Brain (organoid and tissue), 16 donors: ENCODE measurements at places on chromosomes 7 and 10. TPM values are rescaled to one million over a fixed set of nuclear protein-coding genes. Genes with fewer than 3 reads are reported as not detected.

Gene RNF32
- 0.92 TPM for polyA plus RNA-seq

Gene NPSR1
- not detected for polyA plus RNA-seq

Gene HTR5A
- polyA plus RNA-seq = 2.1 TPM

Gene MLXIPL
- 4.0 TPM for polyA plus RNA-seq

Gene CNNM2
- 12.5 TPM for polyA plus RNA-seq

Gene PDK4
- 25.9 TPM for polyA plus RNA-seq

Gene ADCY1
- 25.1 TPM for polyA plus RNA-seq

Gene HABP2
- 10.9 TPM for polyA plus RNA-seq

Gene RSU1
- polyA plus RNA-seq = 91.7 TPM

Gene MYPN
- not detected for polyA plus RNA-seq
